ENCODE measurements at places on chromosomes 12 and 14.
A peak's percentile ranks its signal among the peaks of the same experiment; 100 is the strongest.

- DNase-seq = no peak
Observed at GRCh38 chr12:124075841-124076240, 102.8 kb downstream of the ZNF664 start.

DNA sequence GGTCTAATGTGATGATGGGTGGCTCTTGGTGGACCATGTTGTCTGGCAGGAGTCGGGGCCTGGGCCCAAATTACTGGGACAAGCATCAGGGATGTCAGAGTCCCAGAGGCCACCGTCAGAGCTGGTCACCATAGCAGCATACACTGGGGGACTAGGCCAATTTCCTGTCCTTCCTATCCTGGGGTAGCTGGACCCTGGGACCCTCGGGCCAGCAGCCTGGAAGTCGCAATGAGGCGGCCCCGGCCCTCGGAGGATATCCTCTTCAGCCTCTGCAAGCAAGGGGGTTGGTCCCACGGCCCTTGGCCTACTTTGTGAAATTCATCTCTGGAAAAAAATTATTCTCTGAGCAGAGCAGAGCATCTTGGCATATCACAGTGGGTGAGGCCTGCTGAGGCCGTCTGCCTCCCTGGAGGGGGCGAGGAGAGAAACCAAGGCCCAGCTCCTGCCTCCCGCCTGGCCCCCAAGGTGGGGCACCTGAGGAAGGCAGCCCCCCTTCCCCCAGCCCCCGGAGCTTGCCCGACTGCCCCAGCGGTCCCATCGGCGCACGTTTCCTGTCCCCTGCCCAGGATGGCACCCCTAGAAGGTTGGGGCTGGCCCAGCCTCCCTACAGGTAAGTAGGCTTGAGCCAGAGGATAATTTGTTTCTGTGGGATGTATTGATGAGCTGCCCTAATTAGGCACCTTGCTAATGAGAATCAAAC is 135.0 kb upstream of the MYL2 start:
- DNase-seq = no peak

DNA sequence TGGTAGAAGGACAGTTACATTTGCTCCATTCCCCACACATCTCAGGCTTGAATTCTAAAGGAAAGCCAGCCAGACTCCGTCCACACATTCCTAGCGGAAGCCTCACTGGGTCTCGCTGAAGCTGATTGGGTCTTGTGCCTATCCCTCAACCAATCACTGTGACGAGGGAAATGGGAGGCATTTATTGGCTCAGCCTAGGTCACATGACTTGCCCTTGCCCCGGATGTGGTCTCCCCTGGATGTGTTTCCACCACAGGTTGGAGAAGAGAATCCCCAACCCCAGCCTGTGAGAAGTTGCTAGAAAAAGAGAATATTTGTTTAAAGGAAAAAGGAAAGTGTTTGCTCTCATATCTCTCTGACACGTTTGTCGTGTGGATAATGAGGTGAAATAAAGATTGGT is 93.4 kb downstream of the C12orf75 start:
- no peak for DNase-seq

- DNase-seq = peak; percentile 34
Observed at GRCh38 chr12:83461336-83461935, 774.7 kb downstream of the TMTC2 start.

- DNase-seq = no peak
Observed at GRCh38 chr14:76752744-76753143, 8.5 kb upstream of the VASH1 start.

GRCh38 chr14:76109087-76109880 is 42.4 kb upstream of the GPATCH2L start:
- peak; percentile 10 for DNase-seq

DNA sequence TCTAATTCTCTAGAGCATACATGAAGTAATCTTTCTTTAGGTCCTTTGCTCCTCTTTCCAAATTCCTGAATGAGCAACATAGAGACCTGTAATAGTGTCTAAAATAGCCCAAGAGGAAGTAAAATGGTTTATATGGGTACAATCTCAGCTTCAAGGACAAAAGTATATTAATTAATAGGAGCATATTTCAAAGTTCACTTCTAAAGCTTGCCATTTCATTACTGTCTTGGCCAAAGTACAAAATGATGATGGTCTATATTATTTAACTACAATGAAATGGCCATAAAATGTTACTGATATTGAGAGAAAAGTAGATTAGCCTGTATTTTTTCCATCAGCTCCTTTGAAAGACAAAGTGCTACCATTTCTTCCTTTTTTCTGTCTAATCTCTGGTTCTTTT is 410.4 kb upstream of the NOVA1 start:
- DNase-seq = no peak

- peak; percentile 48 for DNase-seq
Observed at GRCh38 chr14:72801381-72801812, 92.5 kb downstream of the DPF3 start.

GRCh38 chr12:101243616-101244015 is 33.6 kb upstream of the SLC5A8 start:
- no peak for DNase-seq

DNA sequence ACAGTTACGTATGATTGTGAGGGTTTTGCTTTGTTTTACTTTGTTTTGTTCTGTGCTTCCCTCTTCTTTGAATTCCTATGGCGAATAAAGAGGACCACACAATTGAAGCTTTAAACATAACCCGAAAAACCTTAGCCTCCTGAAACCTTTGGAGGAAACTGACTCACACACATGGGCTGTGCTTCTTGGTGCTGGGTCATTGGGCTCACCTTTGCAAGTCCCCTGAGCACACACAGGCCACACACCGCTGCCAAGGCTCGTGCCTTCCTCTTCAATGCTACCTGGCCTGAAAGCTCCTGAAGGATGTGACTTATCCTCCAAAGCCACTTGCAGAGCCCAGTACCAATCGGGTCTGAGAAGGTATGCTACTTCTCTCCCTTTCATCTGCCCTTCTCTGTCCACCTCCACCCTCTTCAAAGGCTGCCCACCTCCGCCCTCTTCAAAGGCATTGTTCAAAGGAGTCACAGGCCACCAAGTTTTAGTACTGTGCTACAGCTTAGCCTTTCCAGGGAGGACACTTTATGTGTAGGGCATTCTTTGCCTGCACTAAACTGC is 114.6 kb downstream of the FOXN3 start:
- no peak for DNase-seq

GRCh38 chr12:65662590-65662989 is 161.7 kb upstream of the HMGA2 start:
- no peak for DNase-seq

DNA sequence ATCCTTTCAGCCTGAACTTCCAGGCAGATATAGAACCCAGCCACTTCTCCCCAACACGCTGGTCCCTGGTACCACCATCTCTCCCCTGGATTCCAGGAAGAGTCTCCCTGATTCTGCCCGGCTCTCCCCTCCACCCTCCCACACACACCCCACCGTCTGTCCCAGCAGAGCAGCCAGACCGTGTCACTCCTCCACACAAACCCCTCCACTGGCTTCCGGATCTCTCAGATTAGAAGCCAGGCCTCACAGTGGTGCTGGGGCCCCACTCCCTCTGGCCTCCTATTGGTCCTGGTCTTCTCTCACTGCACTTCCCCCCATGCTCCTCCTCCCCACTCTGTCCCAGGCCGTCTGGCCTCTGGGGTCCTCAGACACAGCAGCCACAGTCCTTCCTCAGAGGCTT is 52.4 kb upstream of the CDKN3 start:
- no peak for DNase-seq

DNA sequence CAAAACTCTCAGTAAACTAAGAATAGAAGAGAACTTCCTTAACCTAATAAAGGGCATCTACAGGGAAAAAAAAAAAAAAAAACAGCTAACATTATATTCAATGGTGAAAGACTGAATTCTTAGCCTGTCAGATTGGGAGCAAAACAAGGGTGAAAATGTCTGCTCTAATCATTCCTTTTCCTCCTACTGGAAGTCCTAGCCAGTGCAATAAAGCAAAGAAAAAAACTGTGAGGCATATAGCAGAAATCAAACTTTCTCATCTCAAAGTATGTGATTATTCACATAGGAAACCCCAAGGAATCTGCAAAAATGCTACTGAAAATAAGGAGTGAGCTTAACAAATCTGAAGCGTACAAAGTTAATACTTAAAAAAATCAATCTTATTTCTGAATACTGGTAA is 170.7 kb downstream of the NUAK1 start:
- no peak for DNase-seq

DNA sequence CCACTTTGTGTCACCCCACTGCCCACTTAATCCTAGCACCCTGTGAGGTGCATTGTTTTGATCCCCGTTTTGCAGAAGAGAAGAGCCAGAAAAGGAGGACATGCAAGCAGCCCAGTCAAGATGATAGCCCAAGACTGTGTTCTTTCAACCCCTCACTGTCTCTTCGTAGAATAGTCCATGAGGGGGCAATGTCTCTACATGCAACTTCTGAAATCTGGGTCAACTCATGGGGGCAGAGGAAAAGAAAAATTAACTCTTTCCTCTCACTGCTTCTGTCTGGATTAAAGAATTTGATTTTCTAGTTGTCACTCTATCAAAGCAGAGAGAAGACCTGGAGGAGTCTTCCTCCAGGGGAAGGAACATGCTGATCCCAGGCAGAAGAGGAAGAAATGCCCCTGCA is 229.6 kb upstream of the NOS1 start:
- no peak for DNase-seq

- DNase-seq = peak; percentile 13
Observed at GRCh38 chr12:52539083-52539820, 13.7 kb downstream of the KRT71 start.
